A549 treated with CpdA at 1 μM for 4 hours (cell line): ENCODE measurements at places on chromosomes 5 and 9. TPM values are rescaled to one million over a fixed set of nuclear protein-coding genes. Genes with fewer than 3 reads are reported as not detected.

The SPINK6 gene
- total RNA-seq: 0.26 to 1.4 TPM (median 0.37 TPM) in 5 replicates

The BTNL9 gene
- total RNA-seq: 0.64 to 1.5 TPM (median 1.1 TPM) in 5 replicates

The PAX5 gene
- 0.01 to 0.06 TPM (median 0.02 TPM) in 3 of 5 replicates, not detected in the others for total RNA-seq

The LHX3 gene
- 0.08 to 0.12 TPM (median 0.09 TPM) in 4 of 5 replicates, not detected in the other for total RNA-seq

The FXN gene
- total RNA-seq: 21.6 to 31.9 TPM (median 29.3 TPM) in 5 replicates

The HAND1 gene
- 0.14 to 0.27 TPM (median 0.20 TPM) in 5 replicates for total RNA-seq

The CBY3 gene
- total RNA-seq: not detected in 5 replicates

The ZNF474 gene
- 0.13 to 0.23 TPM (median 0.22 TPM) in 5 replicates for total RNA-seq

The MARCOL gene
- not detected in 5 replicates for total RNA-seq

The SLC6A3 gene
- 0.05 to 0.14 TPM (median 0.08 TPM) in 5 replicates for total RNA-seq
